ENCODE measurements at places on chromosomes 6 and 20.

- DNase-seq = no peak
Observed at GRCh38 chr20:39784693-39785092, 822.5 kb downstream of the DHX35 start.

DNA sequence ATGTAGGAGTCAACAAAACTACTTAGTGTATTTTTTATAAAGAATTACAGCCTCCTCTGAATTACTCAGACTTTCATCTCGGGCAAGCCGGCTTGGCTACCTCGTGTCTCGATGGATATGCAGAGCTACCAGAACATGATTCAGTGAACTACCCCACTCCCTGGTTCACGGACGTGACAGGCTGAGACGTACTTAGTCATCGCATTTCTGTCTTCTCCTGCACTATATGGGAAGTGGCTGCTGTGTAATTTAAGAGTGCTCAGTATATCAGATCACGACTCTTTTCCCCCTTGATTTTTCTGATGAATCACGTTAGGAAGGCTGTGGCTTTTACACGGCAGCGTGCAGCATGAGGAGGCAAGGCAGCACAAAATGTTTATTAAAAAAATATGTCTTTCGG lies 302.7 kb upstream of the ZFP64 start:
- DNase-seq = peak; percentile 83

GRCh38 chr6:40962241-40962640 lies 76.8 kb downstream of the UNC5CL start:
- DNase-seq = peak; percentile 34

GRCh38 chr20:32858189-32858588 lies 534 bp upstream of the EFCAB8 start:
- DNase-seq = no peak

- DNase-seq = no peak
Observed at GRCh38 chr6:12865671-12866181, 149.2 kb downstream of the PHACTR1 start.

DNA sequence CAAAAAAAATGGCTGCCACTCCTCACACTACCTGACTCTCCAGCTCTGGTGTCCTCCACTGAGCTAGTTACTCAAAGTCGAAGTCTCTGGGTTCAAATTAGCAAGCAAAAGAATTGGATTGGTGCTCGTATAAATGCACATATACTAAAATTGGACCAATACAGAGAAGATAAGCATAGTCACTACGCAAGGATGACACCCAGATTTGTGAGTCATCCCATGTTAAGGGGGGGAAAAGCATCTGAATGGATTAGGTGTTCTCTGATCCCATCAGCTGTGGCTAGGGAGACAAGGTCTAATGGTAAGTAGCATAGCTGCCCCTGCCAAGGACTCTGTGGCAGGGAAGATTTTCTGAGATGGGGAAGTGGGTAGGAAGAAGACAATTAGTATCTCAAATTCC lies 18.3 kb upstream of the AMD1 start:
- no peak for DNase-seq

DNA sequence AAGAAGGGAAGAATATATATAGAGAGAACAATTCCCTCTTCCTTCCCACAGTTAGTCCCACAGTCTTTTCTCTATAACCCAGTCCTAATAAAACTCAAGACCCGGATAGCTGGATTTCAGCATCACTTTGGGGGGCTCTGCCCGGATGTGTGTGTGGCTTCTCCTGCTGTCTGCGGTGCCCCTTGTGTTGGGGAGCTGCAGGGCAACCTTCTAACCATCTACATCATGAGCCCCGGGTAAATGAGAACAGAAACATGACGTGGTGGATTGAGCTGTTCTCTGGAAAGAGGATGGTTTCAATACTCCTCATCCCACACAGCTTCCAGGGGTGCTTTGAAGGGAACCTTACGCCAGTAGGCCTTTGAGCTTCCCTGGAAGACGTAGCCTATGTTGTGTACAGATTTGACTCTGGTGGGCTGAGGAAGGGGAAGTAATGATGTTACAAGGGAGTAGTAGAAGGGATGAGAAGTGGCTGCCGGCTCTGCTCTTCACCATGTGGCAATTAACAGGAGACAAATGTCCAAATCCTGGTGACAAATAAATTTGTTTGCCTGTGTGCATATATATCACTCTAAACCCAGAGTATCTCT lies 13.5 kb upstream of the PRDM1 start:
- no peak for DNase-seq

DNA sequence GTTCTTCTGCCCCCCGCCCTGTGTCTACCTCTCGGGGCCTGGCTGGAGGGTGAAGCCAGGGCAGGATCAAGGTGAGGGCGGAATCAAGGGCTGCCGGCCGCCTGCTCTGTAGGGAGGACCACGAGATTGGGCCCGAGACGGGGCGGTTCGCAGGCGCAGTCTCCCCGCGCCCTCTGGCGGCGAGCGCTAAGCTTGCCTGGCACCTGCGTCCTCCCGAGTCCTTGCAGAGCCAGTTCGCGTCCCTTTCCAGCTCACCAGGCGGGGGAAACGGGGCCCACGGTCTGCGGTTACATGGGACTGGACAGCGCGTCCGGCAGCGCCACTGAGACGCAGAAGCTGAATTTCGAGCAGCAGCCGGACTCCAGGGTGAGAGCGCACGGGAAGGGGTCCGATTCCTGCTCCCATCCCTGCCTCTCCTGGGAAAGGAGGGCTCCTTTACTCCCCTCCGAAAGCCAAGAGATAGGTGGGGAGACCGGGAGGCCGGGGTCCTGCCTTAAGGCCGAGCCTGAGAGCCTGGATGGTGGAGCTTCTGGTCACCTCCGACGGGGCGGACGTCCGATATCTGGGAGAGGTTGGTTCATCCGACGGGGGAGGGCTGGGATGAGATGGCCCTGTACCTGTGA lies 3.6 kb upstream of the MATN4 start:
- peak; percentile 70 for DNase-seq

DNA sequence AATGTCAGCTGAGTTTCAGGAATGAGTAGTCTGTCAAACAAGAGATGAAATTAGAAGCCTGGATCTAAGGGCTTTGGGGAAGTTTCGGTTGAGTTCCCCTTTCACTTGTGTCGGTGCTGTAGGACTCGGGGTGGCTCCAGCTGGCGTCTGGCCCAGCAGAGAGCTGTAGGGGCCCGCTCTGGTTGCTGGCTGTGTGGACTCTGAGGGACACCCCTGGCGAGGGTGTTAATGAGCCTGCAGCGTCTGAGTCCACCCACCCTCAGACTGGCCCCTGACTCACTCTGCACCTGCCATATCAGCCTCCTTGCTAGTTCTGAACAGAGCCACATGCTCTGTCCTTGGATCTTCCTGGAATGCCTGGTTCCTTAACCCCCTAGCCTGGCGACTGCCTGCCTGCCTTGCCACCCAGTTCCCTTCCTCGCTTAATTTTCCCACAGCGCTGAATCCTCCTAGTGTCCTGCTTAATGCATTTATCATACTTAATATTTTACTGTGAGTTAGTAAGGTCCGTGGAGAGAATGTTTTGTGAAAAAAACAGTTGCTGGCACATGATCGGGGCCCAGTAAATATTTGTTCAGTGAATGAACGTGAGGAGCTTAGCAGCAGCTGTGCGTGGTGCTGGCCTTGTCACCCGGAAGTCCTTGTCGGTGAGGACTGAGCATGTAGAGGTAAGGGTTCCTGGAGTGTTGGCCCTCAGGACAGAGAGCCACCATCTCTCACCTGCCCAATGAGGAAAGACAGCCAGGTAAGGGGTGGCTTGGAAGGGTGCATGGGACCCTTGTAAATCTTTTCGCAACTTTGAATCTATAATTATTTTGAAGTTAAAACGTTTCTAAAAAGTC lies 1.6 kb downstream of the DNAJC5 start:
- DNase-seq = peak; percentile 25

GRCh38 chr20:50312682-50313521 lies 122.3 kb downstream of the CEBPB start:
- no peak for DNase-seq

- DNase-seq = no peak
Observed at GRCh38 chr6:7914991-7915789, 4.6 kb upstream of the TXNDC5 start.

DNA sequence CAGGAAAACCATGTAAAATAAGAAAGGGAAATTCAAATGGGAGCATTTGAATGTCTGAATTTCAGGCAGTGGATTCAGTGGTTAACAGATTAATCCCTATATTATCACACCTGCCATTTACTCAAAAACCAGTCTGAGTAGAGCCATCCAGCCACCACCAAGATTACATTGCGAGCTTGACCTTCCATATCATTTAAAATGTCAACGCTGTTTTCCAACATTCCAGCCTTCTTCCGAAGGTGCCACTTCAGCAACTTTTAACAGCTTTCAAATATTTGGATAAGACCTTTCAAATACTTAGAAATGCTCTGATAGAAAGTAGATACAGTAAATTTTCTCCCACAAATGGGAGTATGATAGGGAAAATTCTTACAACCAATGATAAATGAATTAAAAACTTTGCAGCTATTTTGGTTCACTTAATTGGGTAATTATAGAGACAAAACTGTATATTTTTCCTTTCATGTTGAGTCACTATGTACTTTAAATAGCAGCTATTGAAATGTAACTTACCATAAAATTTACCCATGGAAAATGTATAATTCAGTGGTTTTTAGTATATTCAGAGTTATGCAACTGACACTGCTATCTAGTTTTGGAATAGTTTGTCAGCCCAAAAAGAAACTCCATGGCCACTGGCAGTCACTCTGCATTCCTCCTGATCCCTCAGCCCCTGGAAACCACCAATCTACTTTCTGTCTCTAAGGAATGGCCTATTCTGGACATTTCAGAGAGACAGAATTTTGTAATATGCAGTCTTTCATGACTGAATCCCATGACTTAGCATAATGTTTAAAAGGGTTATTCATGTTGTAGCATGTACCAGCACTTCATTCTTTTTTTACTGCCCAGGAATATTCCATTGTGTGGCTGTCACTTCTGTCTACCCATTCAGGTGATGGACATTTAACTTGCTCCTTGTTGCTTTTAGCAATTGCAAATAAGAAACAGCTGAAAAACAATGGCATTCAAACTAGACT lies 21.5 kb downstream of the EZR start:
- no peak for DNase-seq

GRCh38 chr20:2750491-2751251 lies 49.8 kb downstream of the CPXM1 start:
- DNase-seq = no peak

DNA sequence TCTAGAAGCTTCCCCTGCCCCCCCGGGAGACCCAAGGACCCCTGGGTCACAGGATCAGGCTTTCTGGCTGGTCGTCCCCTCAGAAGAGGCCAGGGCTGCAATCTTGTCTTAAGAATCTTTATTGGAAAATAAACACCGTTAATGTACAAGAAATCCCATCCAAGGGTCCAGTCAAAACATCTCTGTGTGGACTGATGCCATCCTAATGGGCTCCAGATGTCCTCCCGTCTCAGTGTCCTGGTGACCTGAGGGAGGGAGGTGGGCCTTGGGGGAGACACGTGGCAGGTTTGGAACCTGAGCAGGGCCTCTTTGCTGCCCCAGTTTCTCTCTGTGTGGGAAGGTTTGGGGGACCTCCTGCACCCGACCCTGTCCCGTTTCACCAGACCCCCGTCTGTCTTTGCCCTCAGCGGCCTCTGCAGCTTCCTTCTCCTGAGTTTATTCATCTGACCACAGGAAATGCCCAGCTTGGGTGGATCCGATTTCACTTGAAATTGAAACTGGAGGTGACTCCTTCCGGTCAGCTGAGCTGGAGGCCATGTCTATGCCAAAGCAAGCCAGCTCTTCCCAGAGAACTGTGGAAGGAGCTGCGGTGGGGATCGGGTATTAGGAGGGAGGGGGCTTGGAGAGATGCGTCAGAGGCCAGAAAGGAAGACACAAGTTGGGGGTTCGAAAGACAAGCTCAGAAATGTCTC lies 75.1 kb downstream of the SLC2A10 start:
- no peak for DNase-seq

GRCh38 chr20:15951658-15952057 lies 621.6 kb downstream of the KIF16B start:
- no peak for DNase-seq

DNA sequence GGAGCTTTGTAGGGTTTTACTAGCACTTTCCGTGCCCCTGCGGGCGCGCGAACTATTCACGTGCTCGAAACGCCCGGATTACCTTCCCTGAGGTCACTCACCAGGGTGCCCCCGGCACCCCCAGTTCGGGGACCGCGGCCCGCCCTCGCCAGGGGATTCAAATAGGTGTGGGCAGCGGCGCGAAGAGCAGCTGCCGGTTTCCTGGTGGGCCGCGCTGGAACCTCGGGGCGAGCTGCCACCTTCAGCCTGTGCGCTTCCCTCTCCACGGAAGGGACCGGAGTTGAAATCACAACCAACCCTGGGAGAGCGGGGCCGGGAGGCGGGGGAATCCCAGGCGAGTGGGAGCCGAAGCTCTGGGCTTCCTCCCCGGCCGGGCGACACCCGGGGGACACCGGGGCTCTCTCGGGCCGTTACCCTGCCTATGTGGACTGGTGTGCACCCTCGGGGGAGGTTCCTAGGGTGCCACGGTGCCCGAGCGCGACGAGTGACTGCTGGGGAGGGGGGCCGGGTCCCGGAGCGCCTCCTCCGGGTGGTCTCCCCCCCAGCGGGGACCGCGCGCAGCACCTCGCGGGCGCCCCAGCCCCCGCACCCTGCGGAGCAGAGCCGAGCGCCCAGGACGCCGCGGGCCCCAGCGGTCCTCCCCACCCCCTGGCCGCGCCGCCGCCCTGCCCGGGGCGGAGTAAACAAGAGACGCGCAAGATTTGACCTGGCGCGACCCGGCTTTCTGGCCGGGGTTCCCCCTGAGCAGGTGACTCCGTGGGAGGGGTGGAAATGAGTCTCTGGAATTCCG lies 2.1 kb upstream of the HIVEP2 start:
- DNase-seq = peak; percentile 81

DNA sequence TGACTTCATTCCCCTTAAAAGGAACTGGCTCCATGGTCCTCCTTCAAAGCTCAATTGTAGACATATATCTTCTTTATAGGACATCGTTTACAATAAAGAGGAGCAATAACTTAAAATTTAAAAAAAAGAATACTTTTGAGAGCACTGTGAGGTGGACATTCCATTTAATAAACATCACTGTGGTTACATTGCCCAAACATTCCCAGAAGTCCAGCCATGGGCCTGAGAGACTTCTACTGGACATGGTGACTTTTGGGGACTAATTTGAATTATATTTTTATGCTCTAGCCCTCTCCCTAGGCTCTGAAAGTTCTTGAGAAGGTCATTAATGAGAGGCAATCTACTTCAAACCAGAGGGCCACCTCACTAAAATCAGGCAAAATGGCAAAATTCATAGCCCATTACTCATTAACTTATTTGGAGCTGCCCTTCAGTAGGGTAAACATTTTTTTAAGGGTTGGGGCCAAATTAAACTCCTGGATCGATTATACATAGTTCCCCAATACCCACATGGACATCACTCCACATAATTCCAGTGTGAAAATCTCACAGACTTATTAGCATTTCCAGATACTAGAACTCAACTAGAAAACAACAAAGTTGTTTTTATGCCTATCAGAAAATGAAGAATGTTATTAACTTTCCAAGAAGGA lies 17.1 kb downstream of the ISM1 start:
- DNase-seq = no peak
